ENCODE measurements at places on chromosomes 4 and X.

DNA sequence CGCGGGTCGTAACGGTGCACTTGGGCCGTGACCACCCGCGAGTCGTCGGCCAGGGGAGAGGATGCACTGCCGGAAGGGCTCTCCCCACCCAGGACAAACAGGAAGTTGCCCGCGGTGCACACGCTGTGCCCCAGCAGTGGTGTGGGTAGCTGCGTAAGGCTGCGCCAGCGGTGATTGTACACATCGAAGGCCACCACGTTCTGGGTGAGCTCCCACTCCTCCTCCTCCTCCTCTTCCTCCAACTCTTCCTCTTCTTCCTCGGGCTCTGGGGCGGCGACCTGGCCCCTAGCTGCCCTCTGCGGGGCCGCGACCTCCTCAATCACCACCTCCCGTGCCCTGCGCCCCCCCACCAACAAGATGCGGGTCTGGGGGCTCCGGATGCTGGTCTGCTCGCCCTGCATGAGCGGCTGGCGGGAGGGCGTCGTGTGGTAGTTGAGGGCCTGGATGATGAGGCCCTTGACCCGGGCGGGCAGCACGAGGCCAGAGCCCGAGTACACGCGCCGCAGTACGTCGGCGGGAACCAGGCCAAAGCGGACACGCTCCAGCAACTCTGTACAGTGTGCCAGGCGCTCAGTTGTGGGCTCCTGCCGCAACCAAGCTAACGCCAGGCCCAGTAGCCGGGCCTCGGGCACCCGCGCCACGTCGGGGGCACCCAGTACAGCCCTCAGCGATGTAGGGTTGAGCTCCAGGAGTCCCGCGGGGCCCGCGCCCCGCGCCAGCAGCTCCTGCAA lies 1.4 kb downstream of the KLHL34 start:
- DNase-seq: no peak

- no peak for DNase-seq
Measured at GRCh38 chr4:123731035-123731434, 334.4 kb downstream of the SPRY1 start.

- DNase-seq: no peak
Measured at GRCh38 chr4:53682196-53682595, 90.9 kb upstream of the LNX1 start.

GRCh38 chr4:173524218-173525117 lies 5.6 kb downstream of the HAND2 start:
- DNase-seq: no peak

DNA sequence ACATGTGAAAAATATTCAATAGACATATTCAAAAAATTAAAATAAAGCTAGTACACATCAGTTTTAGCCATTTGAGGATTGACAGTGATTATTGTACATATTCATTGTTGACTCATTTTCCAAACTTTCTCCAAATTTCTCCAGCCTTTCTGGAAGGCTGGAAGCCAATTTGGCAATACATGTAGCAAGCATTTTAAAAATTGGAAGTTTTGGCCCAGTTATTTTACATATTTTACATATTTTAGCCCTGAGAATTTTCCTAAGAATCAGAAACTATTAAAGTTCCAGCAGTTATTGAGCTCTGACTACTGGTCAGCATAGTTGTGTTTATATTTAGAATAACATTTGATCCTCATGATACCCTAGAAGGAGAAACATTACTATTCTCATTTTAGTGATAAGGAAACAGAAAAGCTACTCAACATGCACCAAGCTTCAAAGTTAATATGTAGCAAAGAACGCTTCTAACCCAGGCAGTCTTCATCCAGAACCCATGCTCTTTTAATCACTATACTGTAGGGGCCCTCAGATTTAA lies 3.2 kb downstream of the CABS1 start:
- no peak for DNase-seq

DNA sequence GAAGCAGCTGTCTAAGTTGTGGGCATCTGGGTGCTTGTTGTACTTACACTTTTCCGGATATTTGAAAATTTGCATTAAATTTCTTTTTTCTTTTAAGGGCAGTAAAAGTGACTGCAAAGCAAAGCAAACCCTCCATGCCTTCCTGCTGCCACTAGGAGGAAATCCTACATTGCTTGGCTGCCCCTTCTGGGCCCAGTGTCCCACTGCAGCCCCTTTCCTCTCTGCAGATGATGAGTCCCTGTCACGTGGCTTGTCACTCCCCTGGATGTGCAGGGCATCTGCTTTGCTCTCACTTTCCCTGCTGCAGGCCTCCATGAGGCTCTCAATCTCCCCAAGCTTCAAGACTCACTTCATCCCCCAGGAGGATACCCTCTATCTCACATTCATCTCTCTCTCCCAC lies 12.7 kb downstream of the TSR2 start:
- DNase-seq: peak; percentile 67

GRCh38 chr4:105369988-105370387 lies 103.9 kb downstream of the PPA2 start:
- no peak for DNase-seq

GRCh38 chr4:171025343-171025742 lies 787.9 kb upstream of the GALNTL6 start:
- DNase-seq: no peak

GRCh38 chr4:158219623-158220022 lies 9.3 kb downstream of the TMEM144 start:
- DNase-seq: no peak

- no peak for DNase-seq
Measured at GRCh38 chr4:186051096-186051495, 17.9 kb upstream of the TLR3 start.

GRCh38 chrX:9349572-9350494 lies 115.0 kb upstream of the TBL1X start:
- DNase-seq: no peak

- DNase-seq: peak; percentile 60
Measured at GRCh38 chrX:74383611-74384010, 37.7 kb upstream of the SLC16A2 start.

GRCh38 chr4:88054229-88054628 lies 46.8 kb downstream of the PKD2 start:
- no peak for DNase-seq

DNA sequence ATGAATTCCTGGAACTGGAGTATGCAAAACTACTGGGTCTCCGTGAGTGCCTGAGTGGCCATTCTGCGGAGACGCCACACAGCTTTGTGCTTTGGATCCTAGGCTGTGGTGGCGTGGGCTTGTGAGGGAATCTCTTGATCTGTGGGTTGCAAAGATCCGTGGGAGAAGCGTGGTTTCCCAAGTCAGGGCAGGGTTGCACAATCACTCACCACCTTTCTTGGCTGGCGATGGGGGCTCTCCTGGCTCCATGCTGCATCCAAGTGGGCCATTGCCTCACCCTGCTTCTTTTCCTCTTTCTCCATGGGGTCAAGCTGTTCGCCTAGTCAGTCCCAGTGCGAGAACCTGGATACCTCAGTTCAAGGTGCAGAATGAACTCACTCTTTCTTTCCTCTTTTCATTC lies 62.5 kb downstream of the SLAIN2 start:
- no peak for DNase-seq

GRCh38 chr4:1870328-1870577 lies 940 bp upstream of the NSD2 start:
- peak; percentile 88 for DNase-seq

GRCh38 chrX:40415675-40416074 lies 165.1 kb upstream of the ATP6AP2 start:
- DNase-seq: no peak

- DNase-seq: no peak
Measured at GRCh38 chrX:95076449-95076848, 1402.4 kb downstream of the FAM133A start.

GRCh38 chr4:33302321-33302720 lies 2582.2 kb downstream of the PCDH7 start:
- no peak for DNase-seq

- DNase-seq: no peak
Measured at GRCh38 chrX:10107483-10107882, 49.3 kb upstream of the CLCN4 start.

- no peak for DNase-seq
Measured at GRCh38 chr4:140113653-140114052, 40.3 kb downstream of the MAML3 start.

DNA sequence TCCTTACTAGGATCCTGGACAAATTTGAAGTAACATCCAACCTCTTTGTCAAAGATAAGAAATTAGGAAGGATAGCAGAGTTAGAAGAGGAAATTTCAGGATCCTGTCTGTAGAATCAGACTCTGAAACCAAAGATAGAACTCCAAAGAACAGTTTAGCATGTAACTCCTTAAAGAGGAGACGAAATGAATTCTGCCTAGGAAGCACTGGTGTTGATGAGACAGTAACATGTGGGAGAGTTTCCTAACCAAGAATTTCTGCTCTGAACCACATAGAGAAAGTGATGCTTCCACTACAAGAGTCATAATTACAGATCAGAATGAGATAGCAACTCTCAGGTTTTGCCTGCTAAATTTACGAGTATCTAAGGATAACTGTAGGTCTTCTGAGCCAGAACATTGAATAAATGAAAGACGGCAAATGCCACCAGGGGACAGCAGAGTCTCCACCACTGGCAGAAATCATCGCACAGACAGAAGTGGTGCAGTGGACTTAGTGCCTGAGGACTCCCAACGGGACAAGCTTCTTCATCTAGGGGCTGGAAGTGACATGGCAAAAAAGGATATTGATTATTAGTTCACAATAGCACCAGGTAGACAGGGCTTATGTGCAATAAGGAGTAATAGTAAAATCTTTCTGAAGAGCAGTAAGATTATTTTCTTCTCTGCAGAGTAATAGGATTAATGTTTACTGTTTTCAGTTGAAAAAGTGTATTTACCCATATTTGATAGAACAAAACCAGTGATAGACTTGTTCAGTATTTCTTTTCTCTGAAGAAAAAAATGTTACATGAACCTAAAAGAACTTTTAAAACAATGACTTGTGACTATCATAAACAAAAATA lies 6.7 kb upstream of the PPID start:
- peak; percentile 73 for DNase-seq

GRCh38 chr4:15142201-15142600 lies 139.9 kb downstream of the CPEB2 start:
- no peak for DNase-seq

GRCh38 chrX:9845578-9845952 lies 59.3 kb downstream of the SHROOM2 start:
- no peak for DNase-seq

DNA sequence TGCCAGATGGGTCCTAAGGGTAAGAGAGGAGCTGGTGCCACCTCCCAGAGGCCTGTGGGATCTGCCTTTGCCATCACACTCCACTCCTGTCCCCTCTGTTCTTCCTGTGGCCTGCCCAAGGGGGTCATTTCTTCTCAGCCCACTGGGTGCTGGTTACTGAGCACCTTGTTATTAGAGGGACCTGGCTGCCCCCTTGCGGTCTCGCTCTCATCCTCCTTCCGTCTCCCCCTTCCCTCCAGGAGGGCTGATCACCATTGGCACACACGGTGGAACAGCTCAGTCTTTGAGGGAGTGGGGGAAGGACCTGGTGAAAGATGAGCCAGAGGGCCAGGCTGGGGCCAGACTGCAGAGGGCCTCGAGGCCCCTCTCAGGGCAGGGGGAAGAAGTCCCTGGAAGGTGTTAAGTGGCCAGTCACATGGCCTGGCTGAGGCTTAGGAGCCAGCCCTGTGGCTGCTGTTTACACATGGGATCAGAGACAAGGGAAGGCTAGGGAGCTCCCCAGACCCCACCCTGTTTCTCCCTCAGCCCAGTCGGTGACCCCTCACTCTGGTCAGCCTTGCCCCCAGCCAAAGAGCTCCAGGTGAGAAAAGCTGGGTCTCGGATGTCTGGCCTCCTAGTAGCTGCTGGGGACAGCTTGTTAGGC lies 68.1 kb downstream of the MTMR1 start:
- DNase-seq: no peak

DNA sequence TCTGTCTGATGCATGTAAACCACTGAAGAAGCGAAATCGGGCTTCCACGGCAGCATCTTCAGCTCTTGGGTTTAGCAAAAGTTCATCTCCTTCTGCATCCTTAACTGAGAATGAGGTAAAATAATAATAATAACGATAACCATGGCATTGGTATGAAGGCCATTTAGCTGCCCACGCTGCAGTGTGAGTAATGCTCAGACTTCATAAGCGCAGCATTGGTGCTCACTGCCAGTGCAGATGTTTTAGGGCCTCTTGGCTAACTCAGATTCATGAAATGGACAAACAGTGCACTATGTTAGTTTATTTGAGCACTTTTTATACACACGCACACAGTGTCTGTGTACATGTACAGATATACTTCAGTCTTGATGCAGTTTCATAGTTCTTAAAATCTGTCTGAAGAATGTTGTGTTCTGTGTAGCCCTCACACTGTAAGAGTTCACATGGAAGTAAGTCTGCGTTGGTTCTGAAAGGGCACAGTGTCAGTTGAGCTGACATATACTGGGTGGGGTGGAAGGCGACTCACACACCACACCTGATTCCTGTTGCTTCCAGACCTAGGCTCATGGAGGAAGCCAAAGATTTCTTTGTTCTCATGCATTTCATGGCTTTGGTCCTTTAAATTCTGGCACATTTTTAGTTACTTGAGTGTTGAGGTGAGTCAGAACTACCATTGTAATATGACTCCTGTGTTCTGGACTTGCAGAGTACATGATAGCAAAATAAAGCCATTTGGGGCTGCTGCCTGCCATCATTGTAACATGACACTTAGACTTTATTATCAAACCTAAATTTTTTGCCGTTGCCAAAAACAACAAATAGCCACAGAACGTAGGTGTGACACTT lies 68.7 kb downstream of the NSD2 start:
- no peak for DNase-seq

GRCh38 chr4:77095101-77095821 lies 19.5 kb upstream of the CCNI start:
- DNase-seq: peak; percentile 81

GRCh38 chr4:84366161-84366560 lies 132.9 kb downstream of the NKX6-1 start:
- no peak for DNase-seq

DNA sequence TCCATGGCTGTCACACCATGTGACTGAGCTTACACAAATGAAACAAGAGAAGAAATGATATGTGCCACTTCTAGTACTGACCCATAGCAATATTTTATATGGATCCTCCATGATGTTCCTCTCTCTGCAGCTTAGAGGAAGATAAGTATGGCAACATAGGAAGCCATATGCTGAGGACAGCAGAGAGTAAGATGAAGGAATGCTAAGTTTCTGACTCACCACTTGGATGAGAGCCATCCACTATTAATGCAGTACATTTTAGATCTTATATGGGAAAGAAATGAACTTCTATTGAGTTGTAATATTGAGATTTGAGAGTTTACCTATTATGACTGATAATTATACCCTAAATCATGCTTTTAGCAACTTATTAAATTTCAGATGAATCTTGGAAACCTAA lies 386.9 kb upstream of the MAOA start:
- DNase-seq: no peak

DNA sequence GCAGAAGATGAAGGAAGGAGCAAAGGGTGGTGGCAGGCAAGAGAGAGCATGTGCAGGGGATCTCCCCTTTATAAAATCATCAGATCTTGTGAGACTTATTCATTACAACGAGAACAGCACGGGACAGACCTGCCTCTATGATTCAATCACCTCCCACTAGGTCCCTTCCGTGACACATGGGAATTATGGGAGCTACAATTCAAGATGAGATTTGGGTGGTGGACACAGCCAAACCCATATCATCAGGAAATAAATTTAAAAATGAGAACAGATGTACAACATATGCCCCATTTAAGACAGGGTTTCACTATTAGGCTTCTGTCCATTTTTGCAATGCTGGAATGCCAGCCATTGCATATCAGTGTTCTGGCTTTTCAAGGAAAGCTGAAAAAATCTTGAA lies 346.7 kb upstream of the SLIT2 start:
- no peak for DNase-seq

- DNase-seq: no peak
Measured at GRCh38 chr4:42925921-42926320, 33.4 kb downstream of the GRXCR1 start.

GRCh38 chr4:61619528-61619927 lies 419.4 kb downstream of the ADGRL3 start:
- peak; percentile 22 for DNase-seq

- no peak for DNase-seq
Measured at GRCh38 chrX:68835104-68835442, 6.3 kb downstream of the EFNB1 start.
